ENCODE measurements at places on chromosomes 2 and 18.

- no peak for DNase-seq
Observed at GRCh38 chr2:98445177-98445682, 572 bp downstream of the INPP4A start.

DNA sequence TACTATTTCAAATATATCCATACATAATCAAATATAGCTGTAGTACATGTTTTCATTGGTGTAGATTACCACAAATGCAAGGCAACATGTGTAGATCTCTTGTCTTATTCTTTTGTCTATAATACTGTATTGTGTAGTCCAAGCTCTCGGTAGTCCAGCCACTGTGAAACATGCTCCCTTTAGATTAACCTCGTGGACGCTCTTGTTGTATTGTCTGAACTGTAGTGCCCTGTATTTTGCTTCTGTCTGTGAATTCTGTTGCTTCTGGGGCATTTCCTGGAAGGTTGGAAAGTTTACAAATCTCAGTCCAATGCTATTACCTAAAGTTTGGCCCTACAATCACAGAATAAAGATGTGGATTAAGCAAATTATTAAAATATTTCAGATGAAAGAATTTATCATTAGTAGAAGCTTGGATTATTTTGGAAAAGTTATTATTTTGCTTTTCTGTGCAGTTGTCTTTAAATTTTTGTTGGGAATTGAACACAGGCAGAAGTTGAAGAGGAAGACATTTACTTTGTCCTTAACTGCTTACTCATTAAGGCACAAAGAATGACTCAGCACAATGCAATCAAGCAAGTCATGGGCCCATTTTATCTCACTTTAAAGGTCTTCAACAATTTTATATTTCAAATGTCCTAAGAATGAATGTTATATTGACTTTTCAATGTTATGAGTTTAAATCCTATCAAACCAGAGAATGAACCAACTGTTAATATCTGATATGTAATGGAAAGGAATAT lies 103.4 kb upstream of the CAVIN2 start:
- no peak for DNase-seq

GRCh38 chr18:10546557-10547300 lies 20.9 kb downstream of the NAPG start:
- DNase-seq: no peak

DNA sequence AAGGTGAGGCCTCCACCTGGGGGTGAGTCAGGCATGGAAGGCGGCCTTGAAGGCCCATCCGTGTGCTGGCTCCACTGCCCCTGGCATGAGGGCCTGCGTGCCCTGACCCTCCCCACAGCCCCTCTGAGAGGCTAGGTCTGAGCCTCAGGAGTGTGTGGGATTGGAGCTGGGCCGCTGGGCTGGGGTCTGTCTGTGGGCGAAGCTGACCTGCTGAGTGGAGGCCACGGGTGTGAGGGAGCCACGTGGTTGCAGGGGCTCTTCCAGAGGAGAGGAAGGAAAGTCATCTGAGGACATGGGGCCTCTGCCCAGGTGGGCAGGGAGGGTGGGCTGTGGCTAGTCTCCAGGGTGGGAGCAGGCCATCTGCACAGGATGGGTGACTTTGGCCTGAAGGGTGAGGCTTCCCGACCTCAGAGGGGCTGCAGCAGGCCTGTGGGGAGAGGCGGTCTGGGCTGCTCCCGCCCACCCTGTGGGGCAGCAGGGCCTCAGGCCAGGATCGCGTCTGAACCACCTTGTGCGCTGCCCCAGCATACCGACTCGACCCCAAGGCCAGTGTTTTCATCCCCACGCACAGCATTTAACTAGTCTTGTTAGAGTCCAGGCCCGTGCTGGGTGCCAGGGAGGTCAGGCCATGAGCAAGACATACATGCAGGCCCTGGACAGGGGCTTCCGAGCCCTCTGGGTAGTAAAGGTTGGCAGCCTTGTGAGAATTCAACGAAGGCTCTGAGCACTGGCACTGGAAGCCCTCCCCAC lies 11.2 kb downstream of the ARHGEF4 start:
- no peak for DNase-seq

GRCh38 chr2:1503471-1504310 lies 90.4 kb downstream of the TPO start:
- DNase-seq: no peak

- no peak for DNase-seq
Observed at GRCh38 chr2:41622301-41622700, 425.5 kb upstream of the PKDCC start.

DNA sequence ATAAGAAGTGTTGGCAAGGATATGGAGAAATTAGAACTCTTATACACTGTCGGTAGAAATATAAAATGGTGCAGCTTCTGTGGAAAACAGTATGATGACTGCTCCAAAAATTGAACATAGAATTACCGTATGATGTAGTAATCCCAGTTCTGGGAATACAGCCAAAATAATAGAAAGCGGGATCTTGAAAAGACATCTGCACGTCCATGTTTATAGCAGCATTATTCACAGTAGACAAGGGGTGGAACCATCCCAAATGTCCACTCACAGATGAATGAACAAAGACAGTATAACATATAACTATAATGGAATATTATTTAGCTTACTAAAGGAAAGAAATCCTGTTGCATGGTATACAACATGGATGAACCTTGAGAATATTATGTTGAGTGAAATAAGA lies 257.7 kb downstream of the TDRD15 start:
- DNase-seq: peak; percentile 7

- DNase-seq: no peak
Observed at GRCh38 chr2:12397854-12398253, 318.9 kb upstream of the TRIB2 start.

GRCh38 chr2:231605607-231606091 lies 13.0 kb downstream of the TEX44 start:
- no peak for DNase-seq

GRCh38 chr2:198664321-198664720 lies 793.4 kb downstream of the SATB2 start:
- DNase-seq: no peak

DNA sequence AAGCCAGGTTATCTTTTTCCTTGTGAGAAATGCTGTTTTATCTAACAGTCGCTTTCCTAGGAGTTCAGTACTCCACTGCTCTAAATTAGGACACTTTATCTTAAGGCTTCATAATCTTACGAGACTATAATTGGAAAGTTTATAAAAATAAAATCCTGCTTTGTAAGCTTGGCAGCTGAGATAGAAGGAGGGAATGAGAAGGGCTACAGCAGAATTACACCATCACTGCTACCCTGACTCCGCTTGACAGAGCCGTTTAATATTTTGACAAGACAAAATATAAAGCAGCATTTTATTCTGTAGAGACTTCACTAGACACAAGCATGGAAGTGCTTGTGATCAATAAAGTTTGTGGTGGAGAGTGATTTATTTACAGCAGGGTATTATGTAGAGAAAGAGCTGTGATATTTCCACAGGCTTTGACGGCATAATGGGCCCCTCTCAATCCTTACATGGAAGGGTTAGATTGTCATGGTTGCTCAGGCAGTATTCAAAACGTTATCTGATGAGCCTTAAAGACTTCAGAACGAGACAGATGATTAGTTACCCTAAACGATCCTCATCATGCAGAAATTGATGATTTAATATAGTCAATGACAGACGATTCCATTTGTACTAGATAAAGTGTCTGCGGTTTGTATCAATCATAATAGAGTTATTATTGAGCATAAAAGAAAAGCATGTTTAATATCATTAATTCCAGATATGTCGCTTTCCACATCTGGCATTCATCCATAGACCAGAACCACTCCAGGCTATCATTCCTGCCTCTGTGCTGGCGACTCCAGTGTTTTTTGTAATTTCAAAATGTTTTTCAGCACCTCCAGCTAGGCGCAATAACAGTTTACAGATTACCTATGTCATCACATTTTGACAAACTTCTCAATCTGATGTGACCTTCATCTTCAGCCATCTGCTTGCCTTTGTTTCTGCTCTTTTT lies 242.2 kb downstream of the FIGN start:
- no peak for DNase-seq

GRCh38 chr18:51957001-51957400 lies 383.0 kb upstream of the DCC start:
- DNase-seq: no peak

GRCh38 chr2:70828115-70828514 lies 7.5 kb downstream of the CD207 start:
- no peak for DNase-seq

DNA sequence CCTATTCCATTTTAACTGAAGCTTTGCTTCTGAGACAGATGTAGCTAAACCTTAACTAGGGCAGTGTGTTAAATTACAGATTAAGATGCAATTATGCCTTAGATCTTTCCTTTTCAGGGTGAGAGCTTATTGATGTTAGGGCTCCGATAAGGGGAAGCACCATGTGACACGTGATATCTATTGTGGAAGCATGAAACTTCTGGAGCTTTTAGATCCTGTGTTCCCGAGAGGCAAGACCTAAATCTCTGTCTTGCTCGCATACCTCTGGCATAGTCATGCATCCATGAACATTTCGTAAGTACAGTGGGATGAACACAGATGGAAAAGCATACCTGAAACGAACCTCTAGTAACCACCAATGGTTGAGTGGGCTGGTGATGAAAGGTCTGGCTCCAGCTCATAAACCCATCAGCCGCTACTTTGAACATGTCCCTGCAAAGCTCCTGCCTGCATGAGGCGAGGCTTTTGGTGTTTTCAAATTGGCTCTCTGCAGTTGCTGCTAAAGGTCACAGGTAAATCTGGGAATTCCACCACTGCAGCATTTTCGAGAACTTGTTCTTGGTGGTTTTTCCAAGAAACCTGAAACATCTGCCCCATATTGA lies 3.7 kb upstream of the NRP2 start:
- no peak for DNase-seq

DNA sequence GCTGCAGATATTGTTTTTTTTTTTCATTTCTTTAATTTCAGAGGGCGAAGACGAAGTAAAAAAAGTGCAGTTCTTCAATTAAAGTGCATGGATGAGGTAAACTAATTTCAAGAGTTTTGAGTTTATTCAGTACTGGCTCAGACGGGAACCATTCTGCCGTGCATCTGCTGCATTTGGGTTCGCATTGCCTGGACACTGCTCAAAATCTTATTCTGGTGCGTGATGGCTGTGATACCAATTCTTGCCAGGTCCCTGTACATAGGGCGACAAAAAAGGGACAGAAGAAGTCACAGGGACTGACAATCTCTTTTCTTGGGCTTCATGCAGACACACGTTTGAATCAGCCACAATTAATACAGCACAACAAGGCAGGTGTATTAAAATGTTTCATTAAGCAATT lies 146.2 kb downstream of the EPHA4 start:
- no peak for DNase-seq

DNA sequence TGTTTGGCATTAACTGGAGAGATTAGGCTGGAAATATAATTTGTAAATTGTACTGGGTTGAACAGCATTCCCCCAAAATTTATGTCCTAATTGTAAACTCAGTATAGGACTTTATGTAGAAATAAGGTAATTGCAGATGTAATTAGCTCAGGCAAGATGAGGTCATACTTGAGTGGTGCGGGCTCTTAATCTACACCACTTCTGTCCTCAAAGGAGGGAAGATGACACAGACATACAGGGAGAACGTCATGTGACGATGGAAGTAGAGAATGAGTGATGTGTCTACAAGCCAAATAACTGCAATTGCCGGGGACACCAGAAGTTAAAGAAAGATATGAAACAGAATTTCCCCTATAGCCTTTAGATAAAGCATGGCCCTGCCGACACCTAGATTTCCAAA lies 1501.1 kb upstream of the PIK3C3 start:
- no peak for DNase-seq

DNA sequence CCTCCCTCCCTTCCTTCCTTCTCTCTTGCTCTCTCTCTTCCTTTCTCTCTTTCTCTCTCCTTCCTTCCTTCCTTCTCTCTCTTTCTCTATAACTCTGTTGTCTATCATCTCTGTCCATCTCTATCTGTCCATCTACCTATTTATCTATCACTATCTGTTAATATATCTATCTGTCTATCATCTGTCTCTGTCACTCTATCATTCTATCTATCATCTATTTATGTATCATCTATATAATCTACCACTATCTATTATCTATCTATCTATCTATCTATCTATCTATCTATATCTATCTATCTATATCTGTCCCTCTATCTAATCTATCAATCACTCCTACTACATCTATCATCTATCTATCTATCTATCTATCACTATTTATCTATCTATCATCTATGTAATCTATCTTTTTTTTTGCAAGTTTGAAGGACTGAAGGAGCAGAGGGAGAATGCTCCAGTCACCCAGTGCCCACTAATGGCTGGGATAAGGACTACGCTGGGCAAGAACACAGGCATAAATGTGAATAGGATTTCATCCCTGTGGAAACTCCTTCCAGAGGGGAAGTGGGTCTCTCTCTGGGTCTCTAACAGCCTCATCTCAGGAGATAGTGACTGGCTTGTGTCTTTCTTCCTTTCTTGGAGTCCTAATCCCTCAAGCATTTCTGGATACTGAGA lies 427.0 kb downstream of the LPIN1 start:
- no peak for DNase-seq

GRCh38 chr2:235860111-235860510 lies 308.1 kb downstream of the GBX2 start:
- no peak for DNase-seq

GRCh38 chr2:74003494-74004211 lies 18.9 kb downstream of the TET3 start:
- peak; percentile 26 for DNase-seq

DNA sequence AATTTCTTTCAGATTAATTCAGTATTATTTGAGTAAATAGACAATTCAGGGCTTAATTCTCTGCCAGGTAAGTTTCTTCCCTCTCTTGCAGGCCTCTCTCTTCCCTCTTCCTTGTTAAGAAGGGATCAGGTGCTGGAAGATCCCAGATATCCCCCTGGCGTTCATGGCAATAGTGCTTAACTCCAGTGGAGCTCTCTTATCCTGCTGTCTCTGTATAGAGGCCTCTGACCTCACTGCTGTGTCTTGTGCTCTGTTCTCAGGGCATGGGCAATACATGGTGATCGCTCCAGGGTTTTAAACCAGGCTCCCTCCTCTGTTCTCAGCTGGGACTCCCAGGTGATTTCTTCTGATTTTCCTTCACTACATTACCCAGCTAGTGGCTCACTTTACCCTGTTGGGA lies 226.8 kb downstream of the MC4R start:
- DNase-seq: no peak

DNA sequence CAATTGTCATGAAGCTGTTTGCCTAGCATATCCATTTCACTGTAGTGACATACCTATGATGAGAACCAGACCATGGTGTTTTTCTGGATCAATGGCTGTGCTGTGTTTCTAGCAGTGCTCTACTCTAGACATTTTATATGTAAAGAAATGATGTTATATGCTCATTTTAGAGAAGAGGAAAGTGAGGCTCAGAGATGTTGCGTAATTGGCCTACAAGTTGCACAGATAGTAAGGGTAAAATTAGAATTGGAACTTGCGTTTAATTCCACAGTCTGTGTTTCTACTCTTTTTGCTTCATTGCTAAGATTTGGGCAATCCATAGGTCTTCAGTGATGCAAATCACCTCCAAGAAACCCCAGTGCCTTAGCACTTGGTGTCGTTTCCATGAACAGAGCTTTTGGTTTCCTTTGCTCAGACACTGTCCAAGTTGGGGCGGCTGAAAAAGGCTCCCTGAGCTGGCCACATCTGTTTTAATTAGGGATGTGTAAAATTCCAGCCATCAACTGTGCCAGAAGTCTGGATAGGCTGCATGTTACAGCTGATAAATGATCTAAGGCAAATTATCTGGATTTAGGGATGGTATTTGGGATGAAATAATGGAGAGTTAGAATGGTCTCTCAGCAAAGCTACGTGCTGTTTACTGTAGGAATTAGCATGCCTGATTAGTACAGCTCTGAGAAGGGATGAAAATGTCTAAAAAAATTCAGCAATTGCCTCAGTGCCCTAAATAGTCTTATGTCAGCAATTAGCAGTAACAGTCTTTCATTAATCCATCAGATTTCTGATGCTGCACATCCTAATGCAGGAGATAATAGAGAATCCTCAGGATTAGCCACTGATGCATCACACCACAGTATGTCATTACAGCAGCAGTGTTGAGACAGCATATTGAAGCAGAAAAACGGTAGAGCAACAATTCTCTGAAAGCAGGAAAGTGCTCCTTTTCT lies 65.3 kb downstream of the PTPRM start:
- no peak for DNase-seq

All from AG04450 (cell line).